GM23248 (cell line): ENCODE measurements at places on chromosomes 2 and 18. TPM values are rescaled to one million over a fixed set of nuclear protein-coding genes. Genes with fewer than 3 reads are reported as not detected.

The CPSF3 gene
- total RNA-seq: 34.0 and 39.6 TPM in 2 replicates

The DDX1 gene
- 72.6 and 73.0 TPM in 2 replicates for total RNA-seq

The MC4R gene
- 0.32 TPM in 1 of 2 replicates, not detected in the other for total RNA-seq

- DNase-seq: no peak
Observed at GRCh38 chr2:241095594-241096290, 6.3 kb downstream of the MTERF4 start.

The COLEC12 gene
- total RNA-seq: 24.9 and 25.9 TPM in 2 replicates

DNA sequence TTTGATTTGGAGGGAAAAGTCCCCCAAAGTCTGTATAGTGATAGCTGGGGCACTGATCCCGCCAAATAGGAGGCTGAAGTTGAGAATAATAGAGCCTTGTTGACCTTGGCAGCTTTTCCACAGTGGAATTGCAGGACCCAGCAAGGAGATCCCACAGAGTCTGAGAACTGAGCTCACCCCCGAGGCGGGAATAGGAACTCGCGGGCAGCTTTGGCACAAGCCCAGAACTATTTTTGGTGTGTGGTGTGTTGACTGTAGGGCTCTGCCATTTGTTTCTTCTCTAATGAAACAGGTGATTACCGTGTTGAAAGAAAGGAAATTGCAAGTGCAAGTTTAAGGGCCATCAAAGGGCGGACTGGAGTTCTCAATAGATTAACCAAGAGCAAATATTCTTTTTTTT lies 34.0 kb downstream of the SH3RF3 start:
- peak; percentile 31 for DNase-seq

DNA sequence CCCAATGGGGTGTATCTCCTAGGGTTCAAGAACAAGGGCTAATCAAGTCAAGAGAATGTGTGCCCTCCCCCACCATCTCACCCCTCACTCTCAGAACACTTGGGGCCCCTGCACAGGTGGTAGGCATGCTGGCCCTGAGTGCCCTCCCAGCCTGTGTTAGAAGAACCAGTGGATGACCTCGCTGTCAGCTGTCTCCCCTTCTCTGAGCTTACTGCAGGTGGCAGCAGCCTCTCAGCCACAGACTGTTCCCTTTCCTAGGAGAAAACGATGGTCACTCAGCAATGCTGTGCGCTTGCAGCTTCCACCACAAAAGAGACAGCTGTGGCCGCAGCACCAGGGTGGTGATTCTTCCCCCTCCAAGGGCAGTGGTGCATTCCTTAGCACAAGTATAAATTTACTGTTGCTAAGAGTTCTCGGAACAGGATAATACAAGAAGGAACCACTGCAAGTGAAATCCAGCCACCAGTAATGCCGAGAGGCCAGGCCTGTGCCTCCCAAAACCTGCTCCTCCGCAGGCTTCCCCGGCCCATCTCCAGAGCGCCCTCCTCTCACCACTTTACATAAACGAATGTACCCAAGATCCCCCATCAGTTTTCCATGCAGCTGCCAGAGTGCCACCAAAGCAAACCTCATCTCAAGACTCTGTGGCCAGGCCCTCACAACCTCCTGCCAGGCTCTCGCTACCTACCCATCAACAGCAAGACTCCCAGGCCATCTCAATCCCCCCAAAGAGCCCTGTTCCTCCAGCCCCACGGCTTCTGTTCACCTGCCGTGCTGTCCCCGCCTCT lies 935 bp upstream of the RAMP1 start:
- peak; percentile 90 for DNase-seq

The COL5A2 gene
- total RNA-seq: 962 and 974 TPM in 2 replicates

DNA sequence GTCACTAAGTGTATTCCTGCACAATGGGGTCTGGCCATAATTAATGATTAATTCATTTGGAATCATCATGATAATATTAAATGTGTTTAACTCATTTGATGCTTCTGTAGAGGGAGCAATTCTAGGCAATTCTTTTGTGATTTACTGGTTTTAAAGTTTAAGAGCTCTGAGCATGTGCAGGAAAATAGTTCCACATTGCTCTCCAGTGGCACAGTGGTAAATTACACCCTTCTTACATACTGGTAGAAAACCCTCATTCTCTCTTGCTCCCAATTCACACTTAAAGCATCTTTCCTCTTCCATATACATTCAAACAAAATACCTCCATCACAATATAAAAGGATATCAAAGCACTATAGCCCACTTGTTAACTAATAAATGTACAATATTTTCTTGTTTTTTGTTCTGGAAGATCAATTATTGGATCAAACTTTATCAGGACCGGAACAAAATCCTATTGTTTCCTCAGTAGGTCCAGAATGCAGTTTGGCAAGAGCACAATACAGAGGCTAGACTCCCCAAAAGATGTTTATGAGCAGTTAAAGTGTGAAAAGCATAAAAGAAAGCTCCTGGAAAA lies 844.3 kb downstream of the MBD2 start:
- peak; percentile 7 for DNase-seq

DNA sequence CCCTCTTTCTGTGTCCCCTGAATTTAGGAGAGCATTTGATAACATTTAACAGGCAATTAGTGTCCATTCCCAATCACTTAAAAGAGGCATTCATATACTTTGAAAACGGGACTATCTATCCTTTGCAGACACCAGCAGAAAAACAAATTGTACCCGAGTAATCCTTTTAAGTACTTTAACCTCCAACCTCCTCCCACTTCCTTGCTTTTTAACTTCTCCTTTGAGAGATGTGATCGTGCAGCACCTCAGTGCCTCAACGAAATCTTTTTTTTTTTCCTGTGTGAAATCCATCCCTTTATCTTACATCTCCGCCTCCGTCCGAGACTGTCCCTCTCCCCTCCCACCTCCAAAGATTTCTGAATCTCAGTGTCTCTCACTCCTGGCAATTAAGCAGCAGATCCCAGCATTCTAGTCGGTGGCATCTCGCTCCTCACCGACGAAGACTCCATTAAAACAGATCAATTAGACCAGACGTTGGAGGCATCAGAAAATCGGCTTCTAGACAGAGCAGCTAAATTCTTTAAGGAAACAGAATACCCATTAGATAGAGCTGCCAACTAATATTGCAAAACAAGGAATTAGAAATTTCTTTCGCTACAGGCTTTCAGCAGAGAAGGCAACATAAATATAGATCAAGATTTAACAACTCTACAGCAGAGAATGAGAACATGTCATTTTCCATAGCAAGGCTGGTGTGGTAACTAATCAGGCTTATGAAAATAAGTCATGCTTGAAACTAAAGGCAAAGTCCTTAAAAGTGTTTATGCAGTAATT lies 1.9 kb upstream of the TMEFF2 start:
- DNase-seq: peak; percentile 10

- no peak for DNase-seq
Observed at GRCh38 chr2:121186261-121186660, 98.7 kb downstream of the TFCP2L1 start.

The PHOSPHO2 gene
- 0.86 and 2.4 TPM in 2 replicates for total RNA-seq

GRCh38 chr2:64506686-64507085 lies 17.4 kb upstream of the AFTPH start:
- no peak for DNase-seq

The DSC2 gene
- total RNA-seq: not detected in 2 replicates

The FBXO41 gene
- 1.0 and 1.1 TPM in 2 replicates for total RNA-seq

The ADD2 gene
- total RNA-seq: under 0.01 TPM in 1 of 2 replicates, not detected in the other

- peak; percentile 14 for DNase-seq
Observed at GRCh38 chr2:158713523-158714138, 81.5 kb upstream of the DAPL1 start.

DNA sequence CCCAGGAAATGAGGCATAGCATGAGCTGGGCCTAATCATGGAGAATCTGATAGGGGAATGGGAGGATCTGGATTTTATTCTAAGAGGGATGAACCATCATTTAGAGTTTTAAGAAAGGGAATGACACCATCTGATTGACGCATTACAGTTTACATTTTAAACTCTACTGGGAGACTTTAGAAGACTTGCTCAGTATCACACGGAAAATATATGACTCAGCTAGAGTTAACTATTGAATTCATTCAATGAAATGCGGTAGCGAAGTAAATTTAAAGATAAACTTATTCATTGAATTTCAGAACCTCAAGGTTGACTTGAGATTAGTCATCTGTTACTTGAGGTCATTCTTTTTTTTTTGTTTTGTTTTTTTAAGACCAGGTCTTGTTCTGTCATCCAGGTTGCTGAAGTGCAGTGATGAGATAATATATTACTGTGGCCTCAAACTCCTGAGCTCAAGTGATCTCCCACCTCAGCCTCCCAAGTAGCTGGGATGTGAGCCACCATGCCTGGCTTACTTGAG lies 25.0 kb downstream of the MC4R start:
- no peak for DNase-seq

DNA sequence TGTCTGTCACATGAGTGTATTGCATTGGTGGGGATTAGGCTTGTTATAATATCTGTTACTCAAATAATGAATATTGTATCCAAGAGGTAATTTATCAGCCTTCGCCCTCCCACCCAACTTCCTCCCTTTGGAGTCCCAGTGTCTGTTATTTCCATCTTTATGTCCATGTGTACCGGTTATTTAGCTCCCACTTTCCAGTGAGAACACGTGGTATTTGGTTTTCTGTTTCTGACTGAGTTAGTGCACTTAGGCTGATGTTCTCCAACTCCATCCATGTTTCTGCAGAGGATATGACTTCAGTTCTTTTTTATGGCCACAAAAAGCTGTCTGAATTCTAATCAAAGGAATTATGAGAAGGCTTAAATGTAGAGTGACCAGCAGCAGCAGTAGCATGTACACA lies 104.0 kb upstream of the ARHGAP28 start:
- DNase-seq: no peak

The CD28 gene
- total RNA-seq: 0.11 TPM in 1 of 2 replicates, not detected in the other

DNA sequence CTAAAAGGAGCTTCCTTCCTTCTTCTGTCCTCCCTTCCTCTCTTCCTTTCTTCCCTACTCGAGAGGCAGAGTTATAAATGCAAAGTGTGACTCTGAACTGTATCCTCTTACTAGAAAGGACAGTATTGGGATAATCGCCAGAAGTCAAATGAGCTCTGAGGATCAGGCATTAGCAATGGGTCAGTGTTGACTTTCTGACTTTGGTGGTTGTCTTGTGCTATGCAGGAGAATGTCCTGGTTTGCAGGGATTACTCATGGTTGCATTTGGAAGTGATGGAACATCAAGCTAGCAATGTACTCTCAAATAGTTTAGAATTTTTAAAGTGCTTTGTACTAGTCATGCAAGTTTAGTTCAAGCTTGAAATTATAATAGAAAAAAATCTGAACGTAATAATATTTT lies 115.6 kb downstream of the TXNL1 start:
- peak; percentile 56 for DNase-seq

DNA sequence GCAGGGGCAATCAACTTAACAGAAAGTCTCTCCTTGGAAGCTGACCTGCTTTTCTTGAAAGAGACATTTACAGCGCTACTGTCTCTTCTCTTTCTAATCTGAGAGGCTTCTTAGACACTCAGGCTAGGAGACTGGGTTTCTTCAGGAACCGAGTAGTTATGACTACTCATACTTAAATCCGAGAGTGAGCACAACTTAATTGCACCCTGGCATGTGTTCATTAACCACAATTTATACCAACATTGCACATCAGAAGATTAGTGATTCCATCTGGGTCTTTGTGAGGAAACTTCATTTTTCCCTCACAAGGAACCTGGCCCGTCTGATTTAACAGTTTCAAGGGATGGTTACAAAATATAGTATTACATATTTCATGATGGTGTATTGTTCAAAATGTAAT lies 176.9 kb downstream of the UBE2E3 start:
- peak; percentile 75 for DNase-seq

DNA sequence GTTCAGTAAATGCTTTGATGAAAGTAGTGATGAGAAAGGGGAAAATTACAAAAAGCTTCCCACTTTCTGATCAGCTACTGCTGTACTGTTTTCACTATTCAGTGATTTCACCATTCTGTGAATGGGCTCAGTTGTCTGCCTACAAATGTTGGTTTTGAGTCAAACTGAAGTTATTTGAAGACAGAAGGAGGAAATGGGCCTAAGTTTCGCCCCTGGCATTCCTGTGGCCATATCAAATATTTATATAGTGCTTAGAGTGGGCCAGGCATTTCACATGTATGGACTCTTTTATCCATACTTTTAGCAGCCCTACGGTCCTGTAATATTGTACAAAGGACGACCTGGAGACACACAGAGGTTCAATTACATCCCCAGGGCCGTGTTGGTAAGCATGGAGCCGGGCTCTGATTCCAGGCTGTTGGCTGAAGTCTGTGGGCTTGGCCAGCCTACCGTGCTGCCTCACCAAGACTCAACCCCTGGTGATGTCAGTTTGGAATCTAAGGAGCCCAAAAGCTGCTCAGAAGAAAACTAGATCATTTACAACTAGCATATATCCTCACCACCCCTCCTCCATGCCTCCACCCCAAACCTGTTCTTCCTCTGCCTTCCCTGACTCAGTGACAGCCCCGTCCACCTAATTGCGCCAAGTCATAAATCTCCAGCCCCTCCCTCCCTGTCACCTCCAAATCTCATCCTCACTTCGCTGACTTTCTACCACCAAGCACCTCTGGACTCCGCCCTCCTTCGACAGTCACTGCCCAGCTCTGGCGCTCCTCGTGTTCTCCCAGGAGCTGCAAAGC lies 10.1 kb upstream of the GRHL1 start:
- DNase-seq: peak; percentile 86

GRCh38 chr2:2650608-2651375 lies 319.7 kb upstream of the MYT1L start:
- no peak for DNase-seq

DNA sequence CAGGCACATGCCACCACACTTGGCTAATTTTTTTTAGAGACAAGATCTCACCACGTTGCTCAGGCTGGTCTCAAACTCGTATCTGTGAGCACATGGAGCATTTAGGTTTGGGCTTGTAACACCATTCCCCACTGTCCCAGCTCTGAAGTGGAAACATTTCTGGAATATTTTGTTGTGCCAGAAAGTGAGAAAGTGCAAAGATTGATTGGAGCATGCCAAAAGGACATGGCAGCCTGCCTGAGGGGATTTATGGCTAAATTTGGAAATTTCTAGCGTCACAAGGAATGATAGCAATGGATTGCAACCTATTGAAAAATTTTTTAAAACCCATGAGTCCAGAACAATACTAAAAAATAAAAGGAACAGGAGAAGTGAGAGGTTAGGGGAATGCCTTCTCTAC lies 136.8 kb downstream of the ESCO1 start:
- DNase-seq: no peak

The HNMT gene
- total RNA-seq: 2.7 and 7.3 TPM in 2 replicates

DNA sequence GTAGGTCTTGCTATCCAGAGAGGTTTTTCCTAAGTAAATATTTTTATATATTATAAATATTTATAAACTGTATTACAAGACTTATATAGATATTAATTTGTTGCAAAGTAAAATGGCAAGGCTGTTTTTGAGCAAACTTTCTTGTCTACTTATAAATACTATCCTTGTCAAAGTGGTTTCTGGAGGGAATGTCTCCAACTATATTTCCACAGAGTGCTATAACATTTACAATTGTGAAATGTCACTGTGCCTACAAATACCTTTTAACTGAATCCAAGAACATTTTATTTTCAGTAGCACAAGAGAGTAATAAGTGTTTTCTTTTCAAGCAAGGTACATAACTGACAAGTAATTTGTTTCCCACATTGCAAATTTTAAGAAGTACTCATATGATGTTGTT lies 256.8 kb downstream of the ZNF385B start:
- no peak for DNase-seq

- DNase-seq: no peak
Observed at GRCh38 chr18:62446511-62446910, 76.3 kb upstream of the ZCCHC2 start.
